ENCODE measurements at places on chromosomes 7 and 10. TPM values are rescaled to one million over a fixed set of nuclear protein-coding genes. Genes with fewer than 3 reads are reported as not detected.

DNA sequence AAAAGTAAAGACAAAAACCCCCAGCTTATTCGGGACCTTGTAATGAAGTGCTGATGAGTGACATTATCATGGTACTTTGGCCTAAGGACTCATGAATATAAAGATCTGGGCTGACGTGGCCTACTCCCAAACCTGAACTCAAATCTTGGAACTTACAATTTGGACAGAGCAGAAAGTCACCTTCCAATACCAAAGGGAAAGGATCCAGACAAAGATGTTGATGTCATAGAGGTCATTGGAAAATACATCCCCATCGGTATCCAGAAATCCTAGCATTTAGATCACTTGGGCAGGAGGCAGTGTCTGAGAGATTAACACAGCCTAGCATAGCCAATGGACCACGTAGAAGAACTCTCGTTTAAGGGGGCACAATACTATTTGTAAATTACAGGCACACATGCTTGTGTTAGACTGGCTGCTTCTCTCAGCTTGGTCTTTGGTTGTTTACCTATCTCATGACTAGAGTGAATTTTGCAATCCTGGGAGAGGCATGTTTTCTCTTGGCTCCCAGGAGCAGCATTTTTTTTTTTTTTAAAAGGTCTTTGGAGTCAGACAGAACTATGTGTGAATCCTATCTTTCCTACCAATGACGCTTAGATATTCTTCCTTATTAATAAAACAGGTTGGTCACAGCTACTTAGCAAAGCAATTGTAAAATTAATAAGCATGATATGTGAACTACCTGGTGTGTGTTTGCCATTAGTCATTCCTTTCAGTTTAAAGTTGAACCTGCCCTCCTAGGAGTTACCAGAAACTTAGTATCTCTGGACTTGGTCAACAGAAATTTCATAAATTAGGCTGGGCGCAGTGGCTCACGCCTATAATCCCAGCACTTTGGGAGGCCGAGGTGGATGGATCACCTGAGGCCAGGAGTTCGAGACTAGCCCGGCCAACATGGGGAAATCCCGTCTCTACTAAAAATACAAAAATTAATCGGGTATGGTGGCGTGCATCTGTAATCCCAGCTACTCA, 27.8 kb upstream of the MRPS33 start:
- no peaks in the 10 kb centered on the region for H3K4me1 ChIP-seq
- H3K27me3 ChIP-seq = no peaks in the 10 kb centered on the region
- H3K4me3 ChIP-seq = no peak overlapping the region
- no peak for DNase-seq

- no peaks in the 10 kb centered on the region for H3K27me3 ChIP-seq
- no peak for DNase-seq
These were observed 114.8 kb upstream of the NPY start for GRCh38 chr7:24169077-24169624.

DNA sequence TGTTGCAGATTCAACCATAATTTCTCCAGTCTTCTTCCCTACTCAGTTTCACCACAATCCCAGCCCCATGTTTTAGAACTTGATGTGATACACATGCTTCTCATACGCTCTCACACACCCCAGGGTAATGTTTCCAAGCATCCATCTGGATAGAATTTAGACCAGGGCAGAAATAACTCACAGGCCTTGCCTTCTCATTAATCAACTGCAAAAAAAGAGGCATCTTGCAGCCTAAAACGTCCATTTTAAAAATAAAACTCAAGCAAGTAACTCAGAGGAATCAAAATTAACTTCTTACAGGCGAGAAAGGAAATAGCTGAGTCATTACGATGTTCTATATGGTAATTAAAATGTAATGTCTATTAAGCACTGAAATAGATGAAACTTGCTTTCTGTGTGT, 127.2 kb upstream of the RSU1 start:
- no peak for DNase-seq
- no peak overlapping the region for H3K4me3 ChIP-seq
- no peaks in the 10 kb centered on the region for H3K27me3 ChIP-seq
- H3K4me1 ChIP-seq = 0 out of 2 replicates have a peak, but pooled peaks cover 9% of the 10 kb centered on the region

GRCh38 chr10:78398382-78398781, 364.7 kb downstream of the RPS24 start:
- H3K36me3 ChIP-seq = no peaks in the 10 kb centered on the region
- H3K27ac ChIP-seq = no peak overlapping the region
- H3K27me3 ChIP-seq = no peaks in the 10 kb centered on the region

GRCh38 chr10:24882047-24882698, 70.2 kb downstream of the PRTFDC1 start:
- no peak overlapping the region for H3K4me3 ChIP-seq
- peaks cover 25% of the 10 kb centered on the region for H3K4me1 ChIP-seq
- H3K27me3 ChIP-seq = no peaks in the 10 kb centered on the region
- H3K27ac ChIP-seq = no peak overlapping the region
- no peak for DNase-seq

DNA sequence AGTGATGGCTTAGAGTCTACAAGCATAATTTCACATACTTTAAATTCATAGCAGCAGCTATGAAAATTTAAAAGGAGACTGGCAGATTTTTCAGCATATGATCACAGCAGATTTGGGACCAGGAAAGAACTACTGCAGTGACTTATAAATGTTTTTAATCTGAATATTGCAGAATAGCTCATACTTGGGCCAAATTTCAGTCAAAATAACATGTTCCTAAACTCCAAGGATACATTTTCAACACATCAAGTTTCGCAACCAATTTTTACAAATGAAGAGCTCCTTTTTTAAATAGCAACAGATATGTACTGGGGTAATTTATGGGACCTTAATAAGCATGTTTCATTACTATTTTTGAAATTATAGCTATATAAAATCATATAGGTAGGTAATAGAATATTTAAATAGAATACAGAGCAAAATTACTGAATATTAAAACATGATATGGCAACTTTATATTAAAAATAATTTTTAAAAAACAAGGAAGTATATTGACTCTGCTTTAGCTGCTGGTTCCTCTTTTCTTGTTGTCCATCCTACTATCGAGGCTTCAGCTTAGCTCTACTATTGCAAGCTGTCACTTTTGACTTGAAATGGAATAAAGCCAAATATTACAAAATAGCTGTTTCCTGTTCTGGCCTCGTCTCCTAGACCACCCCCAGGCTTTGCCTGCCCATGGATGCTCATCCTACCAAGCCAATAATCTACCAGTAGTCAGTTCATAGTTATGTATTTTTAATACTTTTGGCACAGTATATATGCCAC, 123.1 kb downstream of the NRBF2 start:
- H3K4me1 ChIP-seq = peaks cover 80% of the 10 kb centered on the region
- no peaks in the 10 kb centered on the region for H3K27me3 ChIP-seq
- H3K4me3 ChIP-seq = no peak overlapping the region
- no peak for DNase-seq
- no peak overlapping the region for H3K27ac ChIP-seq
- peaks cover 20% of the 10 kb centered on the region for H3K36me3 ChIP-seq

GRCh38 chr10:52100011-52100547, 214.0 kb upstream of the DKK1 start:
- no peak overlapping the region for H3K4me3 ChIP-seq
- no peak for DNase-seq
- H3K27ac ChIP-seq = no peak overlapping the region
- no peaks in the 10 kb centered on the region for H3K27me3 ChIP-seq

GRCh38 chr10:133394801-133395221, 854 bp downstream of the MTG1 start:
- peak overlapping the region; percentile 91 for H3K27ac ChIP-seq
- H3K36me3 ChIP-seq = peaks cover 10% of the 10 kb centered on the region
- peak overlapping the region; percentile 100 for H3K4me3 ChIP-seq
- no peaks in the 10 kb centered on the region for H3K4me1 ChIP-seq

- H3K36me3 ChIP-seq = no peaks in the 10 kb centered on the region
- H3K4me3 ChIP-seq = no peak overlapping the region
- H3K27ac ChIP-seq = no peak overlapping the region
These were observed 46.3 kb downstream of the SYPL1 start for GRCh38 chr7:106065575-106066500.

GRCh38 chr7:149313981-149314380, 52.0 kb downstream of the ZNF783 start:
- no peaks in the 10 kb centered on the region for H3K27me3 ChIP-seq
- no peak overlapping the region for H3K4me3 ChIP-seq
- H3K4me1 ChIP-seq = no peaks in the 10 kb centered on the region
- no peak for DNase-seq
- H3K27ac ChIP-seq = no peak overlapping the region

GRCh38 chr10:102229810-102230263, 3.7 kb downstream of the ELOVL3 start:
- H3K36me3 ChIP-seq = no peaks in the 10 kb centered on the region
- no peak overlapping the region for H3K27ac ChIP-seq
- peak overlapping the region; percentile 72 for H3K4me3 ChIP-seq
- peak; percentile 92 for DNase-seq

- no peaks in the 10 kb centered on the region for H3K36me3 ChIP-seq
- H3K4me3 ChIP-seq = no peak overlapping the region
- DNase-seq = no peak
- H3K4me1 ChIP-seq = no peaks in the 10 kb centered on the region
These were observed 62.2 kb upstream of the USP6NL start for GRCh38 chr10:11673346-11674280.

- no peak for DNase-seq
- H3K4me1 ChIP-seq = 0 out of 2 replicates have a peak, but pooled peaks cover 4% of the 10 kb centered on the region
- no peak overlapping the region for H3K4me3 ChIP-seq
These were observed 4.2 kb upstream of the CCNY start for GRCh38 chr10:35331894-35332640.

DNA sequence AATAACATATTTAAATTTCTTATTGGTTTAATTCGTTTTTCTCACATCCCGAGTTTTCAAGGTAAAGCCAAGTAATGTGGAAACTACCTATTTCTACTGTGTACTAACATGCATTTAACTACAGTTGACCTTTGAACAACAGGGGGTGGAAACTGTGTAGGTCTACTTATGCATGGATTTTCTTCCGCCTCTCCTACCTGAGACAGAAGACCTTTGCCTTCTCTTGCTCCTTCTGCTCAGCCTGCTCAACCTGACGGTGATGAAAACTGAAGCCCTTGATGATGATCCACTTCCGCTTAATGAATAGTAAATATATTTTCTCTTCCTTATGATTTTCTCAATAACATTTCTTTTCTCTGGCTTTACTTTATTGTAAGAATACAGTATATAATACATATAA, 18.5 kb downstream of the MEOX2 start:
- no peaks in the 10 kb centered on the region for H3K27me3 ChIP-seq
- H3K4me3 ChIP-seq = no peak overlapping the region
- no peak overlapping the region for H3K27ac ChIP-seq
- no peaks in the 10 kb centered on the region for H3K36me3 ChIP-seq

TMEM273 gene
- total RNA-seq = not detected

GRCh38 chr10:46216003-46216634, 70.7 kb upstream of the ANTXRL start:
- no peaks in the 10 kb centered on the region for H3K36me3 ChIP-seq
- no peak overlapping the region for H3K27ac ChIP-seq
- H3K4me3 ChIP-seq = no peak overlapping the region
- DNase-seq = no peak

- no peaks in the 10 kb centered on the region for H3K27me3 ChIP-seq
- no peak within 1 kb of the TSS for H3K4me3 ChIP-seq
- DNase-seq = no peak
- H3K27ac ChIP-seq = no peak within 1 kb of the TSS
- no peaks in the 10 kb centered on the region for H3K4me1 ChIP-seq
- H3K36me3 ChIP-seq = no peaks in the 10 kb centered on the region
These were observed at the start of gene SAMD9L for GRCh38 chr7:93148144-93148543. Gene SAMD9L, minus strand, starts transcription at chr7:93148385. Its CDS starts 12,414 bp downstream, at chr7:93135971.

DNA sequence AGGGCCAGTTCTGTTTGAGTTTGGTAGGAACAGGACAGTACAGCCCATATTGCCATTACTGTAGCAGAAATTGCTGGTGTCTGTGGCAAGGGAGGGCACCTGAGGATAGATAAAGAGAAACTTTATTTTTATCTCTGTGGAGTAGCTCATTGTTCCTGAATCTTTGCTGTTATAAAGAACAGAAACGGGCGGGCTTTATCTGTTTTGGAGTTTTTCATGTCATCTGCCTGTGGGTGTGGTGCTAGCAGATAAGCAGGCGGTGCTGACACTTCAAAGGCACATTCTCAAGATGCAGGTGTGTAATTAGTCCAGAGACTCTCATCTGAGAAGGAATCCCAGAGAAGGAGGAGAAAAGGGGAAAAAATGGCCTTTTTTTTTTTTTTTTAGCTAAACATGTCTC, 11.5 kb downstream of the ZNF273 start:
- H3K4me3 ChIP-seq = no peak overlapping the region
- H3K36me3 ChIP-seq = peaks cover 7% of the 10 kb centered on the region
- H3K4me1 ChIP-seq = peaks cover 13% of the 10 kb centered on the region
- no peak for DNase-seq
- H3K27me3 ChIP-seq = no peaks in the 10 kb centered on the region
- H3K27ac ChIP-seq = no peak overlapping the region

- no peaks in the 10 kb centered on the region for H3K27me3 ChIP-seq
- H3K36me3 ChIP-seq = peaks cover 38% of the 10 kb centered on the region
- no peak for DNase-seq
These were observed 16.2 kb downstream of the PFKFB3 start for GRCh38 chr10:6218692-6219493.

- DNase-seq = no peak
- H3K4me1 ChIP-seq = peaks cover 12% of the 10 kb centered on the region
- H3K27me3 ChIP-seq = no peaks in the 10 kb centered on the region
- no peak overlapping the region for H3K27ac ChIP-seq
- no peaks in the 10 kb centered on the region for H3K36me3 ChIP-seq
- H3K4me3 ChIP-seq = no peak overlapping the region
These were observed 37.1 kb downstream of the TMEM229A start for GRCh38 chr7:123995617-123996326.

CALML5 gene
- not detected for total RNA-seq

GRCh38 chr10:24299578-24300260, 90.8 kb downstream of the KIAA1217 start:
- no peaks in the 10 kb centered on the region for H3K27me3 ChIP-seq
- DNase-seq = no peak
- no peak overlapping the region for H3K27ac ChIP-seq
- no peak overlapping the region for H3K4me3 ChIP-seq

DNA sequence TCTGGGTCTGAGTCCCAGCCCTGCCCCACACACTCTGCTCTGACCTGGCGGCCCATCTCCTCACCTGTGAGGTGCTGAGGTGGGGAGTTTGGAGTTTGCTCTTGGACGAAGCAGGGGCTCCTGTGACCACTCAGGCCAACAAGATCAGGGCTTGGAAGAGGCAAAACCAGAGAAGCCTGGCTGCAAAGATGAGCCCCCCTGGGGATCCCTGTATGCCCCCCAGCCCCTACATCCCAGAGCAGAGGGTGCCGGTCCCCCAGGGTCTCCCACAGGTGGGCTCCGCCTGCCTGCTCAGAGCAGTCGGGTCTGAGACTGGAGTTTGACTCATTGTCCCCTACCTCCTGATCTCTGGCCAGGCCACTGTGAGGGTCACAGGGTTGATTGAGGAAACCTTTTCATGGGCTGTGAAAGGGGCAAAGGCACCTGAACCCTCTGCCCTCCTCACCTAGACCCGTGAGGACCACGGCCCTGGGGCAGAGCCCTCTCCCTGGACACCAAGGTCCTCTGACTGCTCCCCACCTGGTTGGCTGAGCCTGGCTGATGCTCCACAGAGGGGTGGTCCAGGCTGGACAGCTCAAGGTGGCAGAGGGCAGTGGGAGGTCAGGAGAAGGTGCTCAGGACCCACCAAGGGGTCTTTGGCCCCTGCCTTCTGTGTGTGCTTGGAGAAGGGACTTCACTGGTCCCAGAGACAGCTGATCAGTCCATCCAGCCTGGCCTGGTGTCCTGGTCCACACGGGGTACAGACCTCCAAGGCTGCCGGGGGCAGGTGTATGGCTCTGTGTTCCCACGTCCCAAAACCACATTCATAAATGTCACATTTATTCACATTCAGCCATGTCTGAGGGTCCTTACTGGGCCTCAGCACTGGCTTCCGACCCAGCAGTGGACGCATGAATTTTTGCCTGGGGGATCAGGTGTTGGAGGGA, 9.1 kb upstream of the SCART1 start:
- no peaks in the 10 kb centered on the region for H3K4me1 ChIP-seq
- H3K4me3 ChIP-seq = no peak overlapping the region
- no peak for DNase-seq
- no peaks in the 10 kb centered on the region for H3K27me3 ChIP-seq
- H3K36me3 ChIP-seq = no peaks in the 10 kb centered on the region
- no peak overlapping the region for H3K27ac ChIP-seq

All from GM23338 (cell line).